Sciatic nerve (tissue), 2 donors: ENCODE measurements at places on chromosomes 1 and 21.

- peak; percentile 67 for DNase-seq
Observed at GRCh38 chr1:225735252-225736149, 42.1 kb upstream of the SRP9 start.

GRCh38 chr21:25079053-25079452 lies 528.2 kb downstream of the MRPL39 start:
- no peak for DNase-seq

DNA sequence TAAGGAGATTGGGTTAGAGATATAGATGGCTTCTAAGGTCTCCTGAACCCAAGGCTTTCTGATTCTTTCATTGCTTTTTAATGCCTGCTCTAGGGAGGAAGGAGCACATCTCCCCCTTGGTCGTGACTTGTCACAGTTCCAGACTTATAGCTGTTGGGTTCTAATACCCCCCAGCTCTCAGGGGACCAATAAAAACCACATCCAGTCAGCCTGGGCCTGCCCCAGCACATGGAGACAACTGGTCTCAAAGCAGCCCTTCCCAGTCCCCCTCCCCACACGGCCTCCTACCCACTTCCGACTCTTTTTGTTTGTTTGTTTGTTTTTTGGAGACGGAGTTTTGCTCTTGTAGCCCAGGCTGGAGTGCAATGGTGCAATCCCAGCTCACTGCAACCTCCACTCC lies 23.3 kb downstream of the QSOX1 start:
- DNase-seq = no peak

GRCh38 chr1:226976978-226977642 lies 37.0 kb downstream of the COQ8A start:
- no peak for DNase-seq

- DNase-seq = peak; percentile 65
Observed at GRCh38 chr1:30111431-30111830, 612.0 kb downstream of the MATN1 start.

- DNase-seq = no peak
Observed at GRCh38 chr21:26391166-26391565, 181.9 kb downstream of the CYYR1 start.

- peak; percentile 63 for DNase-seq
Observed at GRCh38 chr1:6743189-6744101, 41.8 kb upstream of the CAMTA1 start.

DNA sequence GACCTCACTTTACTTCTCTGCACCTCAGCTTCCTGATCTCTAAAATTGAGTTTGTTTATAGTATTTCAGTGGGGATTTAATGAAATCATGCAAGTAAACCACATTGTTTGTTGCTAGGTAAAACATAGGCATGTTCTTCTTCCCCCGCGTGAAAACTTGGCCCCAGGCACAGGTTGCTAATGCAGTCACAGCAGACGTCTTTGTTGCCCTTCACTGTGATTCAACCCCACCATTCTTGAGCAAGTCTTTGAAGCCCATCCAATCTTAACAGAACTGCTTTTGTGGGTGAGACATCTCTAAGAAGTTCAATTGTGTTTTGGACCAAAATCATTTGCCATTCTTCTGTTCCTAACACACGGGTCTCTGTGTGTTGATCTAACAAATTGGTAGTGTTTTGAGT lies 185.5 kb downstream of the ZNF281 start:
- DNase-seq = no peak

- DNase-seq = no peak
Observed at GRCh38 chr1:29467989-29468900, 231.9 kb downstream of the PTPRU start.
